ENCODE measurements at places on chromosomes 2 and 18.

DNA sequence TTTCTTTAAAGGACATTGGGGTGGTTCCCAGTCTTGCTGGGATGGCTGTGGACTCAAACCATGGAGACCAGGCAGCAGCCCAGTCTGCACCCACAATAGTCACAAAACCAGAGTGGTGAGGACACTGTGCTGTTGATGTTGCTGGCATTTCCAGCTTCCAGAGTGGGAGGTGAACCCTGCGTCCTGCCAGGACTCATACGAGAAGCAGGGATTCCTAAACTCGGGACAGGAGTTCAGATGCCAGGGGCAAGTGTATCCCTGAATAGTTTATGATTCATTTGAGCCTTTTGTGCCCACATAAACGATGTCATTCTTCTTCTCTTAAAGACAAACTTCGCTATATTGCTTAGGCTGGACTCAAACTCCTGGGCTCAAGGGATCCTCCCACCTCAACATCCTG lies 62.8 kb downstream of the TCF7L1 start:
- DNase-seq = no peak

GRCh38 chr2:111897924-111898702 lies at the start of gene MERTK:
TSS of gene MERTK (plus strand) at chr2:111898607. CDS start at chr2:111898736, 129 bp downstream.
- peak; percentile 94 for DNase-seq

DNA sequence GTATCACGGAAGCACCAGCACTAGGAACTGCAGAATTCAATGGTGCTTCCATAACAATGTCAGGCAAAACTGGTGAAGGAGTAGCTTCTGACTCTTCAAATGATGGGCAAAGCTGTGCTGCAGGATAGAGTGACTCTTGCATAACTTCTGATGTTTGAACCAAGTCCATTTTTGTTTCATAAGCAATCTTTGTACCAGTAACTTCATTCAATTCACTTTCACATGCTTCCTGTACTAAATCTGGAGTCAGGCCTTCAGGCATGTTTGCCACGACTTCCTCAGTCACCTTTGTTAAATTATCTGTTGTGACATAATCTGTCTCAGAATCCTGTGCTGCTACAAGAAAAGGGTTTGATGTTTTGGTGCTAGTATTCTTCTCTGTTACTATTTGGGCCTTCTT lies 24.0 kb downstream of the RTN4 start:
- no peak for DNase-seq

DNA sequence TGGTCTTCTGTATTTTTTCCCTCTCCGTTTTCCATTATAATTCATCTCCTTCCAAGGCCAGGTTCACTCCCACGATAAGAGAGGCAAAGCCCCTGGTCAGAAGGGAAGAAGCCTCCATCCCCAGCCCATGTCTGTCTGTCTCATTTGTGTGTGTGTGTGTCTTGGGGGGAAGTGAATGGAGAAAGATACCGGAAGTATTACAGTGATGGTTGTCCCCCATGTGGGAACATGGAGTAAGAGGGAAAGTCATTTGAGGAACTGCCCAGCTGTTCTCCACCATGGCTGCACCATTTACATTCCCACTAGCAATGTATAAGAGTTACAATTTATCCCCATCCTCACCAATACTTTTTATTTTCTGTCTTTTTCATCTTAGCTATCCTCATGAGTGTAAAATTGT lies 113.6 kb upstream of the ATP8B1 start:
- DNase-seq = no peak

DNA sequence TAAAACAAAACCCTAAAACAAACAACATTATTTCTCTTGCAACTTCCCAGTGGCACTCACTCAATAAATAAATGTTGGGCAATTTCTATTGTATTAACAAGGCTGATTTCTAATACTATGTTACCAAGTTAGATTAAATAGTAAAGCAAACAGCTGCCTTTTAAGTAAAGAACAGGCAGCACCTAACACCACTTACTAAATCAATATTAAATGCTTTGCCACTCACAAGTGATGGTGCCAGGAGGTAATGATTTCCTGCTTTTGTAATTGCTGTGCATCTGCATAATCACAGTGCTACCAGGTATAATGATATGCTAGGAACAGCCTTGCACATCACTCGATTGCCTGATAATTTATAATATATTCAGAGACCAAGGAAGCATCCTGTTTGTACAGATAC lies 276.5 kb downstream of the NBAS start:
- DNase-seq = no peak

DNA sequence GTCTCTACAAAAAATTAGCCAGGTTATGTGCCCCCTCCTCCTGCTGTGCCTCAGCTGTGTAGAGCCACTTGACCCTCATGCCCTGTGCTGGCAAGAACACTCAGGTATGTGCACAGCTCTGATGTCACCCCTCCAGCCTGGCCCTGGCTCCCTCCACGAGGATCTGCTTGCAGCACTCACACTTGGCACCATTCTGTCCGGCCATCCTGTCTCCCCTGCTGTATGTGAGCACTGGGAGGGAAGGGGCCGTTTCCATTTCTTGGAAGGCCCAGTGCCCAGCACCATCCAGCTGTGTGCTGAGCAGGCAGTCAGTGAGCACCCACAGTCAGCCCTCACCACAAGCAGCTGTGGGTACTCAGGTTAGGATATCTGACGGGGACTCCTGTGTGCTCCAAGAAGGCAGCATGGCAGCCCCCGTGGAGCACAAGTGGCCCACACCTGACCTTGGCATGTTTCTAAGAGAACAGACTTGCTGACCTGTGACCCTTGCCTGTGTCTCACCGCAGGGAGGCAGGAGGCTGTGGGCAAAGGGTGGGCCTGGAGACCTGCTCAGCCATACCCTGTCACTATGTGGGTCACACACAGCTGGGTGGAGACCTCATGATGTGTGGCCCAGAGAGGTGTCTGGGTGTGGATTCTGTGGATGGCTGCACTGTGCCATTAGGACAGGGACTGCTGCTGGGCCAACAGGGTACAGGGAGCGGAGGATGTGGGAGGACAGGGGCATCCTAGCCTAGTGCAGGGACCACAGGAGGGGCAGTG lies 31.5 kb downstream of the USP34 start:
- no peak for DNase-seq

DNA sequence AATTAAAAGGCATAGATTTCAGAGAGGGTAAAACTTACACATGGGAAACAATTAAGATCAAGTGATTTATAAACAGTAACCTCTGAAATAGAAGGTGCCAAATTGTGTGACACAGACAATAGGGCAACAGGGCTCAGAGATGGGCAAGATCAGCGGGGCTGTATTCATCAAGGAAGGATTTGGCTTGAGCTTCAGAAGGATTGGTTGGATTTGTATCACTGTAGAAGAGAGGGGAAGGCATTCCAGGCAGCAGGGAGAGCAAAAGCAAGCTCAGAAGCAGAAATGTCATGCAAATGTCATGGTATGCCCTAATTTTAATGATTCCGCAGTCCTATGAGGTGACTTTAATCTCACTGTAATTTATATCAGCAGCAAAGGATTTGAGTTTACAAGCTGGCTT lies 415.0 kb upstream of the NRP2 start:
- no peak for DNase-seq

DNA sequence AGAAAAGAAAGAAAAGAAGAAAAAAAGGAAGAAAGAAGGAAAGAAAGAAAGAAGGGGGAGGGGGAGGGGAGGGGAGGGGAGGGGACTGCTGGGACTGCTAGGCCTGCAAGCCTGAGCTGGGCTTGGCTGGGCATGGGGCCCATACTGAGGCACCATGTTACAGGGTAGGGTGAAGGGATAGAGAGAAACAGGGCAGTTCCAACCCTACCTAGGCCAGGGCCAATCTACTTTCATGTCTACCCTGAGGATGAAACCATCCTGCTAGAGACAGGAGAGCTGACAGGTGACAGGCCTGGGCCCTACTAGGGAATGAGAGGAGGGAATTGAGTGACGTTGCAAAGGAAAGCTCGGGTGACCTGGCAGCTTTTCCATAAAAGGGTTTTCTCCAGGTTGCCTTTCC lies 41.7 kb downstream of the TEX44 start:
- no peak for DNase-seq

GRCh38 chr2:144015655-144016245 lies 504.2 kb downstream of the ZEB2 start:
- no peak for DNase-seq
